NCI-H187 (cell line): ENCODE measurements at places on chromosomes 7 and 10.

- no peak for DNase-seq
Observed at GRCh38 chr10:27660711-27661110, 84.9 kb downstream of the MKX start.

- DNase-seq, result no peak
Observed at GRCh38 chr7:113197274-113197673, 78.9 kb upstream of the SMIM30 start.

- DNase-seq, result no peak
Observed at GRCh38 chr7:159130199-159130775, 14.4 kb downstream of the VIPR2 start.

DNA sequence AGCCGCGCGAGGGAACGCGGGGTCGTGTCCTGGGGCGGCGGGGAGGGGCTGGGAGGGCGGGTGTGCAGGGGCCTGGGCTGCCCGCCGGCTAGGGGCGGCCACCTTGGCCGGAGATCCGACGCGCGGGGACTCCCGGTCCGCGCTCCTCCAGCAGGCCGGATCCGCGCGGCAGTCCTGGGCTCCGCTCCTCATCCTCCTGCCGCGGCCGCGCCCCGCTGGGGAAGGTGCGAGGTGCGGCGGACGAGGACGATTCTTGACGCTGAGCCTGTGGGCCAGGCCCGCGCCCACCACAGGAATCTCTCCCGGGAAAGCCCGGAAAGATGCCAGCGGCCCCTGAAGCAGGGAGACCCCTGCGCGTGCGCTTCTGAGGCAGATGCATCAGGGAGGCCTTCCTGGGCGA, 6.6 kb upstream of the OGDHL start:
- no peak for DNase-seq

DNA sequence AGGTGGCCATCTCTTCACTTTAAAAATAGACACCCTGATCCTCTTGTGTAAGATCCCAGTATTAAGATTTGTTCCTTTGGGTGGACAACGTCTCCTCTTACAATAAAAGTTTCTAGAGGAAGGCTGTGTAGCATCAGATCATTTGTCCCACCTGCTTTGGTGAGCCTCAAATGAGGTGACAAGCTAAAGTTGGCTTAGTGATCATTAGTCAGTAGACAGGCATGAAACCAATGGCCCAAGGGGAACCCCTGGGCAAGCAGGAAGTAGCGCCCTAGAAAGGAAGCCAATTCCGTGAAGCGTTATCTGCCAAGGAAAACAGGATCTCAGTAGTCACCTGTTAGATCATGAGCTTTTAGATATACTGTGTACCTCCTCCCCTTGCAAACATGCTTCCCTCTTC, 66.8 kb downstream of the PCGF5 start:
- DNase-seq, result no peak

- DNase-seq, result no peak
Observed at GRCh38 chr10:31751051-31751737, 177.4 kb downstream of the ARHGAP12 start.

GRCh38 chr7:55572378-55573233, at the start of gene VOPP1:
Gene VOPP1 (minus strand): TSS chr7:55572502. CDS start chr7:55572324, 178 bp downstream.
- DNase-seq, result peak; percentile 45

- DNase-seq, result no peak
Observed at GRCh38 chr7:75876126-75876881, 2.5 kb upstream of the RHBDD2 start.
